ENCODE measurements at places on chromosomes 1 and 21.

DNA sequence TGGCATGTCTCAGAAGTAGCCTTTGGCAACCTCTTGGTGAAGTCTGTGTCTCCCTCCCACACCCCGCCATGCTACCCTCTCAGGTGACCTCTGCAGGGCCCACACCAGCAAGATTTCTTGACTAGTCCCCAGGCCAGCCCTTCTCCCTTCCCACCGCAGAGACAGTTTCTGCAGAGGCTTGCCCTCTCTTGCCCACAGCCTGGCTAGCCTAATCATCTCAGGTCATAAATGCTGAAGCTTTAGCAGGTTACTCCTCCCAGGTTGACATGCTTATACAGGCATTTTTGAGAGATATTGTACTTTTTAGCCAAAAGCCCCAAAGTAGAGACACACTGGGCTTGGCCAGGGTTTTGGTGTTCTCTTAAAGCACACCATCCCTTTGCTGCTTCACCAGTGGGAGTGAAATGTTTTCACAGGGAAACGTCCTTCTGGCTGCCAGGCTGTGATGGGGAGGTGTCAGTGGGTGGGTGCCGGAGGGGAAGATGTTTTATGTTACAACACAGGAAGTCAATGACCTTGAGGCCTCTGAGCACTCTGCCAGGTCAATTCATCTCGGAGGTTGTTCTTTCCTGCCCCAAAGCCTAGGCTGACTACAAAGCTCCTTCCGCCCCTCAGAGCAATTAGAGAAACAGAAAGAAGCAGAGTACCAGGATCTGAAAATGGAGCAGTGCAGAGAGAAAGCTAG is 58.5 kb downstream of the STYXL2 start:
- no peak for DNase-seq

- no peak for DNase-seq
These were observed 44.5 kb downstream of the TIAM1 start for GRCh38 chr21:31299291-31300147.

DNA sequence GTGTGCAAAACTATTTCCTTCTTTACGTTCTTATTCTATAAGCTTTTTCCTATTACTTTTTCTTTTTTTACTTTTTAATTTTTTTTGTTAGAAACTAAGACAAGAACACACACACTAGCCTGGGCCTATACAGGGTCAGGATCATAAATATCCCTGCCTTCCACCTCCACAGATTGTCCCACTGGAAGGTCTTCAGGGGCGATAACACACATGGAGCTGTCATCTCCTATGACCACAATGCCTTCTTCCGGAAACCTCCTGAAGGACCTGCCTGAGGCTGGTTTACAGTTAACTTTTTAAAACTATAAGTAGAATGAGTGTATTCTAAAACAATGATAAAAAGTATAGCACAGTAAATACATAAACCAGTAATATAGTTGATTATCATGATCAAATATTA is 10.3 kb upstream of the FAM89A start:
- no peak for DNase-seq

DNA sequence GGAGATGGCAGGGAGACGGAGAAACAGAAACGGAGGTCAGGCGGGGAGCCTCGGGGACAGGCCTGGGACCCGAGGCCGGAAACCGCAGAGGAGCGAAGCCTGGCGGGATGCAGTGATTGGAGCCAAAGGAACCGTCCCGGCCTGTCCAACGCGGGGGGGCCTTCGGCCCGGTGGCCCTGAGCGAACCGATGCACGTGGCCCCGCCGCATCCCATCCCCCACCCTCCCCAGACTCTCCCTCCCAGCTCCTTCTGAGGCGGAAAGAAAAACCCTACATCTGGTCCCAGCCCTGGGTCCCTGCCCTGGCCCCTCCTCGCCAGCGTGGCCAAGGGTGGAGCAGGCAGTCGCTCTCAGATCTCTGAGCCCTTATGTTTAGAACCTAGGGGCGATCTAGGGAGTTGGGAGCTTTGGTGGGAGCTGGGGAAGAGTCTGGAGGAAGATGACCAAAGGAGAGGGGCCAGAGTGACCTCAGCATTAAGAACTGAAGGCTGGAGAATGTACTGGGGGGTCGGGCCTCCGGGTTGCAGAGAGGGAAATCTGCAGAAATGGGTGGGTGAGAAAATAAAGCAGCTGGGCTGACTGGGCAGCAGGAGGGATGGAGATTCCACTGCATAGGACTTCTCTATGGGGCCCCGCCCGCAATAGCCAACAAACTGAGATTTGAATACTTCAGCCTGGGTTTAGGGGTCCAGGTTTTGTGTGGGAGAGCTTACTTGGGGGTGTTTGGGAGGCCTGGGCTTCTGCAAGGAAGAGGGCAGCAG is 1.5 kb upstream of the CRABP2 start:
- no peak for DNase-seq

DNA sequence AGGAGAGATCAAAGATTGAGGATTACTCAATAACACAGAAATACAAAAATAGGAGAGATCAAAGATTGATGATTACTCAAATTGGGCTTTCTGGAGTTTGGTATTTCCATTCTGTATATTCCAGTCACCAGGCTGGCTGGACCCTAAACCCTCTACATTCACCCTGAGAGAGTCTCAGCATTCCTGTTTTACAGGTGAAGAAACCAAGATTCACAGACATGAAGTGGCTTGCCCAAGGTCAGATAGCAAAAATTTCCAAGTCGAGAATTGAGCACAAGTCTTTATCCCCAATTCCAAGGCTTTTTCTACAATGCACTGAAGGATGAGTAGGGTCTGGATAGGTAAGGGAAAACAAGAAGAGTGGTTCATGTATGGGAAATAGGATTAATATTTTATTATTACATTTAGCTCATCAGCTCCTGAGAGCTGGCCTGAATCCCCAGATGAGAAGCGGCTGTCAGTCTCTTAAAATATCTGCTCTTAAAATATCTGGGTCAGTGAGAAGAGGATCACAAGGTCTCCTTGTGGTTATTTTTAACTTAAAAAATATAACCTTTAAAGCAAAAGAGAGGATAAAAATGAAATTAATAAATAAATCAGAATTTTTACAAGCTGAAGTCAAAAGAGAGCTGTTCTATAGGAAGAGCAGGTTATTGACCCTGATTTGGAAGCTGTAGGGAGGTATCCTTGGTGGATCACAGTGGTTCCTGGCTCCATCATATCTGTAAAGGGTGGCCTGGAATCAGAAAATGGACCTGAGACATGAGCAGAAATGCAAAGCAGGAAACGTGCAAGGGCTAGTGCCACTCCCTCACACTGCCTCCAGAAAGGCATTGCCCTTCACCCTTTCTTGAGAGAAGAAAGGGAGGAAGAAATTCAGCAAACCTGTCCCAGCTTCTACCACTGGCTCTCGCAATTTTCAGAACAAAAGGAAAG is 29.1 kb upstream of the SEC16B start:
- no peak for DNase-seq

- DNase-seq, result no peak
These were observed 132.5 kb upstream of the NFIA start for GRCh38 chr1:60949826-60950197.

- DNase-seq, result no peak
These were observed 20.0 kb downstream of the KRTAP19-8 start for GRCh38 chr21:31018232-31018631.

GRCh38 chr1:209395169-209395568 is 188.3 kb upstream of the CAMK1G start:
- DNase-seq, result no peak

DNA sequence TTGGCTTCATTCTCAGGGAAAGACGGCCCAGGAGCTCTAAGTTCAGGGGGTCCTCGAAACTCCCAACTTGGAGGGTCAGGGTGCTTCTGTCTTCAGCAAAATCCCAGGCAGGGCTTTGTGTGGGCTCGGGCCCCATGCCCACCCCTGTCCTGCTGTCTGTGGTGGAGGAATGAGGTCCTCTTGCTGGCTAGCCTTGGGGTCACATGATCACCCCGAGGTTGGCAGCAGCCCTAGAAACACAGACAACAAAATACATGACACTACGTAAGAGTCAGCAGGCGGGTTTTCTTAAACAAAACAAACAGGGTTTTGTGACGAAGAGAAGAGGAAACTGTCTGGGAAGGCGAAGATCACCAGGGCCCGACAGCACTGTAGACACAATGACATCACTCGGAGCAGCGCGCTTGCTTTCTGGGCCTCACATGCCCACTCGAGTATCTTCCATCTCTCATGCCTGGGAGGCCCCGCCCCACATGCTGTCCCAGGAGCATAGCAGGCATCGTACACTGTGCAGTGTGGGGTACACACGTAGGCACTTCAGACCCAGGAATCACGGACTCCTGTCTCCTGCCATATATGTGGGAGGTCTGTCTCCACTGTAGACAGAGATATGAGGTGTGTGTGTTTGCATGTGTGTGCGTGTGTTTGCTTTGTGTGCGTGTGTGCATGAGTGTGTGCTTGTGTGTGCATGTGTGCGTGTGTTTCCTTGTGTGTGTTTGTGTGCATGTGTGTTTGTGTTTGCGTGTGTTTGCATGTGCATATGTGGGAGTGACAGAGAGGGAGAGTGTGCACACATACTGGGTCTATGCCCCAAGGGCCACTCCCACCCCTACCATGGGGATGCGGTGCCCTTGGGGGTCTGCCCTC is 94.7 kb downstream of the SIK1 start:
- no peak for DNase-seq

DNA sequence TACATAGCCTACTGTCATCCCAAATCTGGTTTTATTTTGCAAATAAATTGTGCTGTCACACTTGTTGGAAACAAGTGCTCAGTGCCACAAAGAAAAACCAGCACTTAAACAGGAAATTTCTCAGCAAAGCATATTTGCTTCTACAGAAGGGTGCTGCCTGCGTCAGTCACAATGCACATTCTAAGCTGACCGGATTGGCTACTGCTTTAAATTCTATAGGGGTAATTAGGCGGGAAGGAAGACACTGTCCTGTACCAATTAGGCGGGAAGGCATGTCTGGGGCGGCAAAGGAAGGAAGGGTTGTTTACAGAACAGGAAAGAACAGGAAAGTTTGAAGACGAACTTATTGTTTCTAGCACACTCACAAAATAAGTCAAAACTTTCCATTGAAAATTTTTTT is 2.8 kb downstream of the IFI16 start:
- DNase-seq, result no peak

GRCh38 chr1:186167096-186167668 is 207.9 kb downstream of the TPR start:
- DNase-seq, result no peak

- no peak for DNase-seq
These were observed 45.6 kb downstream of the AZIN2 start for GRCh38 chr1:33126411-33127000.

DNA sequence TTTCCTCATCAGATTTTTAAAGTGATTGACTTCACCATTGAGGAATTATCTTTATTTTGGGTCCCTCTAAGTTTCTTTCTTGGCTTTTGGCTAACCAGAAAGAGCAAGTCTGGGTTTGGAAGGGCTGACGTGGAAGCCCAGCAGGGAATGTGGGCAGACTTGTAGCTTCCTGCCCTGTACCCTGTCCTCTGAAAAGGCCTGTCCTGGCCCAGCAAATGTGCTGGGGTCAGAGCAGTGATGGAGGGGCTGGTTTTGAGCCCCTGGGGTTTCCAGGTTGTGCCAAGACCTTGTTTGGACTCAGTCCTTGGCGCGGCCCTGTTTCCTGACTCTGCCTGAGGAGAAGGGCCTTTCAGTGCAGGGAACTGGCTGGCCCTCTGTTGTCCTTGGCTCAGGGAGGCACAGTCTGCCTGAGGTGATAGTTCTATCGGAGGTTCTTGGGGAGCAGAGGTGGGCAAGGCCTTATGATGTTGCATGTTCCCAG is 72.1 kb downstream of the UCK2 start:
- DNase-seq, result no peak

GRCh38 chr1:95021805-95022643 is 50.7 kb downstream of the ALG14 start:
- DNase-seq, result no peak

- no peak for DNase-seq
These were observed 153.5 kb upstream of the USP24 start for GRCh38 chr1:55368698-55369097.

DNA sequence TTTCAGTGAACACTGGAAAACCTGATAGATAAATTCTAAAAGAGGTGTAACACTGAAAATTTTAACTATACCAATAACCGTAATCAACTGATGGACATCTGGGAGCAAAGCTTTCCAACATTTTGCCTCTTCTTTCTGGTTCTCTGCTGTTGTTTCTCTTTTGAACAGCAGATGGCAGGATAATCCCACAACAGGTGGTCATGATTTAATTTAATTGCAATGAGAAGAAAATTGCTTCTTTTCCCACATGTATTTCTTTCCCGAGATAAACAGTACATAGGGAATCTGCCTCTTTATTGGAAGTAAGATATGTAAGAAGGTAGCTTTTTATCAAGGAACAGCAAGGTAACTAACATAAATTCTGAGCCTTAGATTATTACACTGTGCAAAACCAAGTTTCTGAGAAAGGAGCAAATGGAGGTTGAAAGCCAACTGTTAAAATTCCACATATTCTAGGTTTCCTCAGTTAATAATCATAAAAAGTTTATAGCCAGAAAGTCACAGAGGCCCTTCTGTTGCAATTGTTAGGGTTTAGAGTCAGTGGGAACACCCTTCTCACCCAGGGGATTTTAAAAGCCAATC is 72.9 kb downstream of the RPS6KA1 start:
- DNase-seq, result no peak

DNA sequence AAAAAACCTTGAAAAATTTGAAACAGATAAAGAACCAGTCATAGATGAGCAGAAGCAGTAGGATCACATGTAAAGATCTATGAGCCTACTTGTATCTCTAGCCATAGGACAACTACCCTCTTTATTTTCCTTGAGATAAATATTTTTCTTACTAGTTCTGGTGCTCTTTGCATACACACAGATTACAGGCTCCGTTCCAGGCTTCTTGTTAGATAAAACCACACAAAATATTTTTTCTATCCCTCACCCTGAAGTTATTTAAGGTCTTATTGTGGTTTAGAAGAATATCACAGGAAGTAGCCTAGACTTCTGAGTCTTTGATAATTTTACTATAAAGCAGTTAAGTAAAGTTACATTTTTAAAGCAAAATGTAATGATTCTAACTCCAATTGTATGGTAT is 512.2 kb downstream of the NEGR1 start:
- no peak for DNase-seq

GRCh38 chr1:108816049-108816893 is 40.6 kb downstream of the AKNAD1 start:
- no peak for DNase-seq

DNA sequence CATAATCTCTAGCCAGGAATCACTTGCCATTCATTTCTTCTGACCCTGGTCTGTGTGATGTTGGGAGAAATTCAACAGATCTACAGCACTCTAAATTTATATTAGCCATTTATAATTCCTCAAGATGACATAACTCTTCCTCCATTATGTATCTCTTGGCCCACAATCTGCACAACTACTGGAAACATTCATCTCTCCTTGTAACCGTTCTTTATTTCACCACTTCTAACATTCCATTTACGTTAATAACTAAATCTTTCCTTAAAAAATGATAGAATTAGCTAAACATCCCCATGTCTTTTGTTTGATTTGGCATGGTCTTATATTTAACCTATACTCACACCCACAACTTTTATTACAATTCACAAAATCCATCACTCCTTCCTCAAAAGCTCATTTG is 166.0 kb downstream of the COL11A1 start:
- no peak for DNase-seq

DNA sequence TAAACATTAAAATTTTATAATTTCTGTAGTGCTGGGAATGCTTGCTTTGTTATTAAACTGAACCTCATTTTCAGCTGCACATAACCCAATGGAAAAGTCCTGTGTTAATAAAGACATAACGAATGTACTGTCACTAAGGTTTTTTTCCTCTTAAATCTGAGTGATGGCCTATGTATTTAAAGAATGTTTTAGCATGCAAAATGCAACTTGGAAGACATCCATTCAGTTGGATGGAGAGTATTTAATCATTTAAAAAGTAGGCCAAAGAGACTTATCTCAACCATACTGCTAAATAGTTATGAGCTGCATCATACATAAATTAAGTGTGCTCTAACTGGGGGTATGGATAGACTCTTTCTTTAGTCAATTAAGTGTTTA is 48.5 kb downstream of the RWDD3 start:
- no peak for DNase-seq

- DNase-seq, result no peak
These were observed 345.1 kb downstream of the LMO4 start for GRCh38 chr1:87673748-87674147.
